ENCODE measurements at places on chromosomes 3 and 15.

DNA sequence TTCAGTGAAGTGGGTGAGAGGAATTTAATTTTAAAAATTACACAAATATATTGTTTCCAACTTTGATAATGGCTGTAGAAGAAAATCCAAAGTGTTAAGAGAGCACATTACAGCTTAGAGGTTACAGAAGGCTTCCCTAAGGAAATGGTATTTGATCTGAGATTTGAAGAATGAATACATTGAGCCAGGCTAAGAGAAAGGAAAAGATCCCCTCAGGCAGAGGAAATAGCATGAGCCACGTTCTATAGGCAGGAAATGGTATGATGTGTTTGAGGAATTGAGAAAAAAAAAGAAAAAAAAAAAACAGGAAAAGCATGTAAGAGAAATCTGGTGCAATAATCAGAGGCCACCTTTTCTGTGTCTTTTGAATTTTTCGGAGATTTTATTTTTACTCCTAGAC lies 48.6 kb downstream of the UNC13C start:
- DNase-seq: no peak

DNA sequence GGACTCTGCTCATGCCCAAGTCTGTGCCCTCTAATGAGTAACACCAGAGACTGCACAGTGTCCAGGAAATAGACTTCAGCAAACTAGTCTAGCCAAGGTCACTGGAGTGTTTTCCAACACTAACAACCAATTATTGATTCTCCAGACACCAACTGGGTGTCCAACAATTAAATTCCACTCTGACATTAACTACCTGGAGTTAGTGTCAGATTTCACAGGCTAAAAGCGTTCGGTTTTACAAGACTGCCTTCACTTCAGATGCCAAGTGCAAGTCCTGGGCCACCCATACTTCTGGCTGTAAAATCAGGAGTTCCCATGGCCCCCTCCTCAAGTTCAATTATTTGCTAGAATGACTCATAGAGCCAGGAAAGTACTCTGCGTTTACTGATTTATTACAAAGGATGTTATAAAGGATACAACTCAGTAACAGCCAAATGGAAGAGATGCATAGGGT lies 20.8 kb upstream of the CFAP161 start:
- DNase-seq: no peak

DNA sequence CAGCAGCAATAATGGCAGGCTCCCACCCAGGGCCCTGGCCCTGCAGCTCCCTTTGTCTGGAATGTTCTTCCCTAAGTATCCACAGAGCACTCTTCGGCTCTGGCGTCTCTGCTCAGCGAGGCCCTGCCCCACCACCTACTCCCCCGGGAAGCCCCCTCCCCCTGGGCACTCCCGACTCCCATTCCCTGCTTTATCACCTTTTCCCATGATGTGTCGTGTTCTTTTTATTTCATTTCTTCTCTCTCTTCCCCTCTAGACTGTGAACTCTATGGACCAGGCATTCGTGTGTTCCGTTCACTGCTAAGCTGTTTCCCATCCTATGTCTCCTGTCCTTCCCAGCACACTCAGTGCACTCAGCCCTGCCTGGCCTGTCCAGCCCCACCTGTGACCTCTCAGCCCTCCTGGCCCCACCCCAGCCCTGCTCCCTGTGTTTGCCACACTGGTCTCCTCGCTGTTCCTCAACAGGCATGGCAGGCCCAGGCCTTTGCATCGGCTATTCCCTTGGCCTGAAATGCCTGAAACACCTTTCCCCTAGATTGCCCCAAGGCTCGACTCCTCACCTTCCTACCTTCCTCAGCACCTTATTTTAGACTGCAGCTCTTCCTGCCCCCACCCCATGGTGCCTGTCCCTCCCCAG lies 107.4 kb downstream of the TPRA1 start:
- DNase-seq: no peak

DNA sequence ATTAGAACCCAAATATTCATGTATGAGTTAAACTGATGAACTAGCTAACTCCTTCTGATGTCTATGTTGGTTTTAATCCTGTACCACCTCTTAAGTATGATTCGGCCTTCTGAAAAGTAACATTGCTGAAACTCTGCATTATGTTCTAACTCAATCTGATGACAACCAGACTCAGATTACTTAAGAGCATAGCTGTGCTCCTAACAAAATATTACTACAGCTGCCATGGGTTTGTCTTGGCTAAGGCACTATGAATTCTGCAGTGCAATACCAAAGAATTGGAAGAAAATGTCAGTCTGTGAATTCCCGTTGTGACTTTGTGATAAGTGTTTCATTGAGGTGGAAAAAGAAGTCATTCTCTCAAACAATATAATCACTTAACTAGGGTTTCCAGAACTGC lies 224.4 kb downstream of the ZMAT3 start:
- no peak for DNase-seq

DNA sequence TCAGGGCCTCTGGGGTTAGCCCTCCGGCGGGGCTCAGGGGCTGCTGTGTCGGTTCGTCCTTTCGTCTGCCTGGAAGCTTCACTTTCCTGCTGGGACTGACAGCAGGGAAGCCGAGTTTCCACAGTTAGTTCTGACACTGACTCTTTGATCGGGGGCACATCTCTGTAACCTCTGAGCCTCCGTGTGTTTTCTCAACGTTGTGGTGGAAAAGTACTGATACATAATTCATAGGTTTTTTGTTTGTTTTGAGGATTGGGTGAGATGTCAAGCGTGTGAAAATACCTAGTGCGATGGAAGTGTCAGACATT lies 481 bp downstream of the AP4E1 start:
- DNase-seq: no peak

DNA sequence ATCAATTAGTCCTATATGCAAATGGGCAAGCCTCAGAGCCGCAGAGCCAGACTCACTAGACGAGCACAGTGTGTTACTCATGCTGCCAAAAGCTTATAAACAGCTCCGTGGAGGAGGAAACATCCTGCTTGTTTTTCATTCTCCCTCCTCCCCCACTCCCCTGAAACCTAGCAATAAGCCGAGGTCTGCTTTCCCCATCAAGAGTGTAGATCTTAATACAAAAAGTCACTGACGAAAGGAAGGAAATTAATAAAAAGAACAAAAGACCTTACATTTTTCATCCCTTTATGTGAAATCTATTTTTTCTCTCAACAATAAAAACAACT lies 88.5 kb downstream of the XXYLT1 start:
- no peak for DNase-seq

DNA sequence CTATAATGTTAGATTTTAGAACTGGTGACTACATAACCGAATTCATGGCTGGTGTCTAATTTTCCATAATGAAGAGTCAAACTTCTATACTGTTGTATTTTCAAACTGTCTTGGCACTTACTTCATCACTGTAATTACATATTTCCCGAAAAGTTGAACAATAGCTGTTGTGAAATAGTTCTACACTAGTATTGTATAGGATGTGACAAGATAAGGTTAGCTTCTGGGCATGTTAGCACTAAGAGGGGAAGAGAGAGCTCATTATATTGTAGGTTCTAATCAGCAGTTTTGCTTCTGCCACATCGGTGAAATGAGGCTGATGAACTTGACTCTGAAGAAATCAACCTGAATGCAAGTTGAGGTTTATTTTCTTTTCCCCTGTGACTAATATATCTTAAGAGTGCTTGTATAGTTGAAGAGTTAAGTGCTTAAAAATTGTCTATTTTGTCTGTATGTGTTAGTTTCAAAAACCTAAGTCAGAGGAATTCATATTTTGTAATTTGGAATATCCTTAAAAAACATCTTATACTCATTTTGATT lies 8.9 kb downstream of the GYG1 start:
- no peak for DNase-seq

DNA sequence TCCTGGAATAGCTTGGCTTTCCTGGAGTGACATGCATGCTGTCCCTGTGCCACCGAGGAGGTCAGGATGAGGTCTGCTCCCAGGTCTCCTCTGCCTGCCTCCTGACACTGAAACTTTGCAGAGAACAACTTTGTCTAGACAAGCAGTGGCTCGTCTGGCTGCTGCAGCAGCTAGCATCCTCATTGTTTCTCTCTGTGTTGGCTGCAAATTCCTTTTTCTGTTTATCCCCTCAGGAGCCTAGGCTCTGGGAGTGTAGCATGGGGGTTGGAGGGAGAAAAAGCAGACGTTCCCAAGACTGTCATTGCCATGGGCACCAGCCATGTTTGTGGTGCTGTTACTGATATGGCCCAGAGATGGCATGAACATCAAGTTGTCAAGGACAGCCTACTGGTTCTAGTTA lies 208.7 kb upstream of the LRIG1 start:
- no peak for DNase-seq

- no peak for DNase-seq
These were observed 78.2 kb downstream of the CYP19A1 start for GRCh38 chr15:51260202-51260601.

GRCh38 chr3:136329593-136329992 lies 79.5 kb downstream of the PCCB start:
- no peak for DNase-seq

GRCh38 chr15:91852741-91853510 lies 582 bp upstream of the SLCO3A1 start:
- peak; percentile 86 for DNase-seq

- DNase-seq: no peak
These were observed 255.1 kb downstream of the EPHA3 start for GRCh38 chr3:89362496-89362895.

GRCh38 chr15:59280855-59281254 lies 74.2 kb downstream of the LDHAL6B start:
- DNase-seq: no peak

- DNase-seq: peak; percentile 37
These were observed 432 bp upstream of the LPP start for GRCh38 chr3:188153437-188154013.

- DNase-seq: no peak
These were observed 254.2 kb downstream of the EBLN2 start for GRCh38 chr3:73315706-73316105.

DNA sequence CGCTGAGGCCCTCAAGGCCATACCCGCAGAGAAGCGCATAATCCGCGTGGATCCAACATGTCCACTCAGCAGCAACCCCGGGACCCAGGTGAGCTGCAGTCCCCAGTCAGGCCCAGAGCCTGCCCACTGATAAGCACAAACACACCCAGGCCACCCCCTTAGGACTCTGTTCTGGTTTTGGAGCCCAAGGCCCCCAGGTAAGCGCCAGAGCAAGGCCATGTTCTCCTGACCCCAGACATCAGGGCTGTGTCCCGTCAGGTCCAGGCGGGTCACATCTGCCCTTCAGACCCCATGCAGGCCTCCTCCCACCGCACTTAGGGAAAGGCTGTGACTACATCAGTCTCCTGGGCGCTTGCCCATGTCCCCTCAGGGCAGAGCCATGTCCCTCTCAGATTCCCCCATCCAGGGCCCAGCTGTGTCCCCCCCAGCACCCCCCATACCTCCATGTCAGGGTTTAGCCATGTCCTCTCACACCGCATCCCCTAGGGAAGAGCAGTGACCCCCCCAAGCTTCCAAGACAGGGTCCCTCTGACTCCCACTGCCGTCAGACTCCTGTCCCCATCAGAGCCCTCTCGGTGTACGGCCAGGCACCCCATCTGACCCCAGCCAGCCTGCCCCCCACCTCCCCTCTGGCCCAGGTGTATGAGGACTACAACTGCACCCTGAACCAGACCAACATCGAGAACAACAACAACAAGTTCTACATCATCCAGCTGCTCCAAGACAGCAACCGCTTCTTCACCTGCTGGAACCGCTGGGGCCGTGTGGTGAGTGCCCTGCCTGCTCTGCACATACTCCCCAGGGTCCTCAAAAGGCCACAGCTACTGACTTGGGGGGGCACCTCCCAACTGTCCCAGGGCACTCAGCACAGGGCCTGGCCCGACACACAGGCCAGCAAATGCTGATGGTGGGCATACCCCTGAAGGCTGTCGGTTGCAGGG lies 1.6 kb downstream of the PARP3 start:
- DNase-seq: no peak

- DNase-seq: peak; percentile 38
These were observed 157.3 kb upstream of the CGNL1 start for GRCh38 chr15:57218826-57219576.

GRCh38 chr15:80832686-80833085 lies 53.5 kb downstream of the CEMIP start:
- no peak for DNase-seq

DNA sequence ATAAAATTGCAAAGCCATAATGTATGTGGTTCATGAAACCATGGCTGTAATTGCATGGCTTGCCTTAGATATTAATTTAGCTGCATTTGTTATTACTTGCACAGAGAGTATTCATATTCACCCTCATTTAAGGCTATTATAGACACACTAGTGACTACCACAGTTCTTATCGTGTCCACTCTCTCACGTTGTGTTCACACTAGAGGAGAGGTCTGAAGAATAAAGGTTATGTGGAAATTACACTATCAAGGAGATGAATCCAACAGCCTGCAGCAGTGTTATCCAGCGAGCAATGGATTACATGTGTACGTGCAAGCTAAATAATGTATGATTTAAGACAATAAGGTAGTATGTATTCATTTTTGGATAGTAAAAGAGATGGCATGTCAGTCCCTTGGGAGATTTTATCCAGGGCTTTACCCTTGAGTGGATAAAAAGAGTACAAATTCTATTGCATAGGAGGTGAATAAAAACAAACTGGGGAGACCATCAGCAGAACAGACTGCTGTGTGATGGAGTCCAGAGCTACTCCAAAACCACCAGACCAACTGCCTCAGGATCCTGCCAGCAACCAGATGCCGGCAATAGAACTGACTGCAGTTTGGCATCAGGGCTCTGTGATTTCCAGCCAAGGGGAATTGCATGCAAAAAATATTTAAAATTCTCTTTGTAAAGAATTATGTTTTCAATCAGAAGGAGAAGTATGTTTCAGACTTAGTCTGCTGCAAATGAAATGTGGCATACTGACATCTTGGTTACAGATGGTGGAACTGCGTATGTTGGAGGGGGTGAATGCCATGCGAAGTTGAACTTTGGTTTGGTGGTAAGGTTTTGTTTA lies 146.6 kb downstream of the RBMS3 start:
- DNase-seq: no peak

- peak; percentile 52 for DNase-seq
These were observed 31.7 kb downstream of the SPINK8 start for GRCh38 chr3:48301800-48302166.

DNA sequence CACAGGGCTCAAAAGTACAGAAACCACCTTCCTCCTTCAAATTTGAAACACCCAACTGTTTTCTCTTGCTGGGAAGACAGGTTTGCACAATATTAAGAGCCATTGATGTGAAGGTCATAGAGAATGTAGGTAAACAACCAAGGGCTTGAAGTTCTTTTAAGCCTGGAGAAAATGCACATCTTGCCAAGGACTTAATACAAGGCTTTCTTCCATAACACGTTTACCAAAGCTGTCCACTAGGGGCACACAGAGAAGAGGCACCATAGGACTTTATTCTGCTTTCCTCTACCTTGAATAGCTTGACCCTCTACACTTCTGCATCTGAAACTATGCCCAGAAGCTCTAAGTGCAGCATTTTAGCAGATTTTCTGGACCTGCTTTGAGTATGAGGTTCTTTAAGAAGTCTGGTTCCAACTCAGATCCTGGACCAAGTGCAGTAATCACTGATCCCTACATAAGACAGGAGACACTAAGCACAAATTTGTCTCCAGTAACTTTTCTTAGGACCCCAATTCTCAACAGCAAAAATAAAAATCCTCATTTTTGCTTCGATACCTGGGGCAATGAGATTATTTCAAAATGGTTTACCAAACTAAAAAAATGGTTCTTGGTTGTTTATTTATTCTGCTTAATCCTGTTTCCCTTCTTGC lies 138.0 kb downstream of the FBN1 start:
- DNase-seq: peak; percentile 41

All from OCI-LY7 (cell line).